ENCODE measurements at places on chromosomes 1 and 21.

GRCh38 chr21:38853421-38853919 is 47.7 kb downstream of the ETS2 start:
- peak; percentile 41 for DNase-seq

GRCh38 chr1:171480035-171480434 is 5.3 kb upstream of the PRRC2C start:
- DNase-seq = no peak

DNA sequence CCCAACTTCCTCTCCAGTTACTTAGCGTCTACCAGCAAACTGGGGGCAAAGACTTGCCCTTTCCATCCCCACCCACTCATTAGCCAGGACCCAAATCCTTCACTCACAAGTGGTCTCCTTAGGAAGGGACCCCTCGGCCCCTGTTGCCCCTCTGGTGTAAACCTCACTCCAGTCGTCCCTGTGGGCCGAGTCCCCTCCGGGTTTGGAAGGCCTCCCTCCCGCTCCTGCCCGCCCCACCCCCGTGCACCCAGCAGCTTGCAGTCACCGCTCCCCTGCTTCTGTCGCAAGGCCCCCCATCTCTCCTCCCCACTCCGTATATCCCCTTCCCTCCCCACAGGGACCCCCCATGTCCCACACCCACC is 1.2 kb downstream of the EFHD2 start:
- DNase-seq = no peak

DNA sequence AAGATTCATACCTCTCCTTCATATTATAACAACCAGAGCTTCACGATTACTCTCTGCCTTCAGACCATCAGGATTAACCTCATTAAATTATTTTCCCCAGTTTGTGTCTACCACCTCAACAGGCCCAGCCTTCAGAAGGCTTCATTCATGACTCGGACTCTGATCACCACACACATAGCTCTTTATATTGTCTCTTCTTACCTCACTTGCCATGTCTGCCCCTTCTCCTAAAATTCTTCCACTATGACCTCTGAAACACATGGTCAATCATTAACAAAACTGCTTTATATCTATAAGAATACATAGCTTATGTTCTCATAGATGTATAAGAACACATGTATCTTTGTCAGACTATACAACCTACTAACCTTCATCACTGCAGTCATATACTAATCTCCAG is 79.8 kb downstream of the USP1 start:
- no peak for DNase-seq

DNA sequence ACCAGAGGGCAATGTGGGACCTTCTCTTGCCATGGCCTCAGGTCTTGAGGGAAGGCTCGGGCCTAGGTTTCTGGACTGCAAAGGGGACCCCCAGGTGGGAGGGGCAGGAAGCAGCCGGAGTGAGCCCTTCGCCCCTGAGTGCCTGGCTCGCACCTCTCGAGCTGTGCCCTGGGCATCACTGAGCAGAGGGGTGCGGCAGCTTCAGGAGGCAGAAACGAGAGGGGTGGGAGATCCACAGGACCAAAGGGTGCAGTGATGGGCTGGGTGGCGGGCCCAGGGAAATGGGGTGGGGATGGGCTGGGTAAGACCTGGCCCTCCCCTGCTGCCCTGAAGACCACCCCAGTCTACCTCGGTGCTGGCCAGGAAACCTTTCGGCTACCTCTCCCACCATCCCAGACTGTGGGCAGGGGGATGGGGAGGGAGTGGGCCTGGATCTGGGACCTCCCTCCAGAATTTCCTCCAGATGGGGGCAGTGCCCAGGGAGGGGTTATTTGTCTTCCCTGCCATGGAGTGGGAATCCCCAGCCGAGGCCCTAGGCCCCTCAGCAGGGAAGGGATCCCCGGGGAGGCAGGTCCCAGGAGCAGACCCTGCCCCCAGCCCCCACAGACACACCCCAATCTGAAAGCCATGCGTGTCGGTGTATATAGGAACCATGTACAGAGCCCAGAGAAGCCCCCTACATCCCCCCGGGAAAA is 21.3 kb downstream of the A3GALT2 start:
- DNase-seq = no peak

GRCh38 chr1:5509664-5510452 is 482.4 kb downstream of the NPHP4 start:
- peak; percentile 3 for DNase-seq

DNA sequence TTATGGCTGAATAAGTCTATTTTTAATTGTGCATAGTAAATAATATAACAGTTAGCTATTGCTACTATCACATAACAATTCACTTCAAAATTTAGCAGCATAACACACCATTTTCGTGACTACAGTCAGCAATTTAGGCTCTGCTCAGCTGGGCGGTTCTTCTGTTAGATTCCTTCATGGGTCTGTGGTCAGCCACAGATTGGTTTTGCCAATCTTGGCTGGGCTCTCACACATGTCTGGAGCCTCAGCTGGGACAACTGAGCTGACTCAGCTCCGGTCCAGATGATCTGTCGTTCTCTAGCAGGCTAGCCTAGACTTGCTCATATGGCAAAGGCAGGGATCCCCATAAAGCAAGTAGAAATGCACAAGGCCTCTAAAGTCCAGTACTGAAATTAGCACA is 15.1 kb upstream of the CDC42BPA start:
- no peak for DNase-seq

DNA sequence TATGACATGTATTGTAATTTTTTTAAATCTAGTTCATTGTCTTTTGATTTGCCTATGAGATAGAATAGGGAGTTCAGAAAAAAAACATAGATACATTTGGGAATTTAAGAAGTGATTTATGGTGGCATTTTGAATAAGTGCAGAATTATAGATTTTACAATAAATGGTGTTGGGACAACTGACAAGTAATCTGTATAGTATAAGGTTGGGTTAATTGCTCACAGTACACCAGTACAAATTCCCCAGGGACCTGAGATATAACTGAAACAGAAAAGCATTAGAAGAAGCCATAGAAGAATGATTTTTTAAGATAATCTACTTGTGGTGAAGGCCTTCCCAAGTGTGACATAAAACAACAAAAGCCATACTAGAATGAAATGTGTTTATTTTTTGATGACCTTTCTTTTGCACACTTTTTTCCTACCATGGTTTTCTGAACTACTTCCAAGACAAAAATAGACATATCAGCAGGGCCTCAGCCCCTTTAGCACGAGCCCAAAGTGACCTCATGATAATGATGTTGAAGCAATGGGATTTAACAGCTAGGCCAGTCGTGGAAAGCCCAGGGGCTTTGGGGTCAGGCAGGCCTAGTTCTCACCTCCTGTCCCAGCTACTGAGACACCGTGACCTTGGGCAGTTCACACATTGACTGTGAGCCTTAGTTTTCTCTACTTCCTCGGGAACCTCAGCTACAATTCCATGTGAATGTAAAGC is 87.4 kb downstream of the GREM2 start:
- no peak for DNase-seq

DNA sequence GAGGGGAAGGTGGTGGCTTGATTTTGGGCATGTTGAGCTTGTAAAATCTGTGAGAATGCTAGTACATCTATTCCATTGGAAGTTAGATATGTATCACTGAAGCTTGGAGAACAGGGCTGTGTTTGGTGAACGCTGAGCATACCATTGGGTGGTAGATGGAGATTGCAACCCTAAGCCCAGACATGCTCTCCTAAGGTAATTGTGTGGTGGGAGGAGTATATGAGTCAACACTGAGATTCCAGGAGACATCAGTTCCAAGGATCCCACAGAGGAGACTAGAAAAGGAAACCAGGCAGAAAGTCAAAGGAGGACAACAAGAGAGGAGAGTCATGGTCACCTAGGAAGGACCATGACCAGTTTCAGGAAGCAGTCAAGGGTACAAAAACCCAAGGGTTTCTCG is 60.4 kb downstream of the KIF21B start:
- DNase-seq = no peak

DNA sequence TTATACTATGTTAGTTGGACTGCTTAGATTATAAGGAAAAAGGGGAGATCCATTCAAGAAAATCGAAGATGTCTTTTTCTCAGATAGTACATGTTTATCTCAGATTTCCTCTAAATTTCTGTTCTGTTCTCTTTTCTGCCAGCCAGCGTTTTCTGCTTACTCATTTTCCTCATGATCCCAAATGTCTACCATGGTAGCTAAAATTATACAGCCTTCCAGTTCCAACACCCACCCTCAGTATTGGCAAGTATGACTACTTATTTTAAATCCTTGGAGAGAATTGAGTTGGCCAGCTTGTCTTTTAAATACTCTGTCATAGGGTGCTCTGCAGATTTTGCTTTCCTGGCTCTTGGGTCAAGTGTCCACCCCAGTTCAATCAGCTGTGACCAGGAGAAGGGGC is 95.7 kb upstream of the PLXNA2 start:
- DNase-seq = no peak

- no peak for DNase-seq
Measured at GRCh38 chr1:110074166-110074565, 3.7 kb upstream of the ALX3 start.

GRCh38 chr1:232273011-232273410 is 356.9 kb downstream of the SIPA1L2 start:
- DNase-seq = no peak

GRCh38 chr1:163758977-163759670 is 437.4 kb downstream of the NUF2 start:
- DNase-seq = no peak

GRCh38 chr1:184747089-184747955 is 7.3 kb downstream of the EDEM3 start:
- no peak for DNase-seq

- DNase-seq = no peak
Measured at GRCh38 chr1:21626921-21627339, 42.2 kb downstream of the RAP1GAP start.

DNA sequence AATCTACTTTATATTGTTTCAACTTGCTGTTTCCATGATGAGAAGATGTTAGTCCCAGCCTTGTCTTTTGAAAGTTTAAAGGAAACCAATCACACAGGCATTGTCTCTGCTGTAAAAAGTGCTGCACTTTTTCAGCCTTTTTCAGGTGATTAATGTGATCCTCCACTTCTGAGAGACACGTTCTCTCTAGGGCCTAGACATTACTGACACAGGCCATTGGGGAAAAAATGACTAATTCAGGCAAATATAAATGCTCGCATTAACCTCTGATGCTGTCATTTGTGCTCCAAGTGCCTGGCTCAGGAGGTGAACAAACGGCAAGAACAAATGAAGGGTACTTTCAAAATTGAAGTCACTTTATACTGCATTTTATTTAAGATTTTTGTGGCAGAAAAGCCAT is 32.4 kb upstream of the RGS7 start:
- DNase-seq = no peak

DNA sequence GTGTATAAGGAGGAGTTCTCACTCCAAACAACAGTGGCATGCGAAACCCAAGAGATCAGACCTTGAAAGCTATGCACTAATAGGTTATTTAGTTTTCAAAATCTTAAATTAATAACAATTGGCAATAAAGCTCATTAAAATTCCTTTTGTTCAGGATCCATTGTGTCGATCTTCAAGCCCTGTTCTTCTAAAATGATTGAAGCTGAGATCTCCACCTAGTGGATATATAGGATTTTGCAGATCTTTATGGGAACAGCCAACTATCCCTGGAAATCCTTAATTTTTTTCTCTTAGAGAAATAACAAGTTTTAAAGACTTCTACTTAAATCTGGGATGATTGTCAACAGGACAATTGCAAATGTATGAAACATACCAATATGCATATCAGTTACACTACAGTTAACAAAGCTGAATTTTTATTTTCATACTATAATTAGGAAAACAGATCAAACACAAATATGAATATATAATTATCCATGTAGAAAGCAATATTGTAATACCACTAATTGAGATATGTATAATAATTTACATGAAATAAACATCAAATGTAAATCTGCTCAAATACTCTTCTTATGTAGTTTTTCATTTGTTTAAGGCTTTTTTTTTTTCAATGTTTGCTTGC is 43.3 kb downstream of the LRRC53 start:
- DNase-seq = peak; percentile 1

DNA sequence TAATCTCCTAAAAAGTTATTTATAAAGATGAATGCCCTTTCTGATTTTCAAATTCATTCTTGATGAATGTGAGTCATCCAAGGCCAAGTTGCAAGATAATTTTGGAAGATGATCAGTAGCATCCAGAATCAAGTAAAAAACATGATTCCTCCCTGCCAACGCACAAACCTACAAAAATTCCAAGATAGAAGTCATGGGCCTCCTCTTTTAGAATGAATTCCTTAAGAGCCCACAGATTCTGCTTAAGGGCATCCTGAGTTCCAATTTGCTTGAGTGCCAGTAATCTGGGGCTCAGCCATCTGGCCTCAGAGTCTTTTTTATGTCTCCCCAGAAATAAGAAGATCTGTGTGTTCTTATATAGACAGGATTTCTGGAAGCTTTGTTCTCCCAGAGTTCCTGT is 23.2 kb upstream of the SPATA6 start:
- DNase-seq = no peak
